NCI-H460 (cell line): ENCODE measurements at places on chromosomes 12 and 14.
A peak's percentile ranks its signal among the peaks of the same experiment; 100 is the strongest.

- no peak for DNase-seq
Measured at GRCh38 chr12:50715174-50715573, 48.7 kb upstream of the ATF1 start.

DNA sequence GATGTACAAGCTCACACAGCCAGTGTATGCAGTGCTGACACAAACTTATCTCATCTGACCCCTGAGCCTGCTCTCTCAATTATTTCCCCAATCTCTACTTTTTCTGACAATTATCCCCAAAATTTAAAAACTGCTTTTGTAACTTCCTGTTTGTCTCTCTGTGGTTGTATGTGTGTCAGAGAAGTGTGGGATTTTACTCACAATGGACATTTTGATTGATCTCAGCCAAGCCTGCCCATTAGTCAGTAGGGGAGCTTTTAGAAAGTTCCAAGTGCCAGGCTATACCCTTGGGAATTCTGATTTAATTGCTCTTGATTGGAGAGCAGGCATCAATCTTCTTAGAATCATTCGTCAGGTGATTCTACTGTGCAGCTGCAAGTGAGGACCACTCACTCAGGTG is 64.9 kb upstream of the LMNTD1 start:
- no peak for DNase-seq

DNA sequence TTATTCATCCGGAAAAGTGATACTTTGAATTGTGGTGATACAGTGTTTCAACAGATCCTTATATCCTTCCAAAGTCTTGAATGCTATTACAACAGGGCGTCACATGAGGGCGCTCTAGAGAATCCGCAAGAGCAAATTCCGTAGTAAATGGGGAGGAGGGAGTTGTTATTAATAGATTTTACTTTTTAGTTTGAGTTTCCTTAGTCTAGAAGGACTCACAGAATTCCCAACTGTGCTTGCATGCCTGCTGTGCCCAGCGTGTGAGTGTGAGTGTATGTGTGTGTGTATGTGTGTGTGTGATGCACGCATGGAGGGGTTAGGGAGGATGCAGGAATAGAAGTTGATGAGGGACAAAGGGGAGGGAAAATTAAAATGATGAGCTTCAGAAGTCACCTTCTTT is 375.3 kb downstream of the C12orf75 start:
- DNase-seq = peak; percentile 52

- peak; percentile 42 for DNase-seq
Measured at GRCh38 chr12:13099066-13099843, 4.2 kb downstream of the GSG1 start.

GRCh38 chr12:46743456-46743855 is 82.3 kb downstream of the SLC38A4 start:
- no peak for DNase-seq

- no peak for DNase-seq
Measured at GRCh38 chr12:131276501-131277185, 322.9 kb downstream of the ADGRD1 start.

- DNase-seq = no peak
Measured at GRCh38 chr12:69935651-69936100, 110.6 kb downstream of the MYRFL start.

DNA sequence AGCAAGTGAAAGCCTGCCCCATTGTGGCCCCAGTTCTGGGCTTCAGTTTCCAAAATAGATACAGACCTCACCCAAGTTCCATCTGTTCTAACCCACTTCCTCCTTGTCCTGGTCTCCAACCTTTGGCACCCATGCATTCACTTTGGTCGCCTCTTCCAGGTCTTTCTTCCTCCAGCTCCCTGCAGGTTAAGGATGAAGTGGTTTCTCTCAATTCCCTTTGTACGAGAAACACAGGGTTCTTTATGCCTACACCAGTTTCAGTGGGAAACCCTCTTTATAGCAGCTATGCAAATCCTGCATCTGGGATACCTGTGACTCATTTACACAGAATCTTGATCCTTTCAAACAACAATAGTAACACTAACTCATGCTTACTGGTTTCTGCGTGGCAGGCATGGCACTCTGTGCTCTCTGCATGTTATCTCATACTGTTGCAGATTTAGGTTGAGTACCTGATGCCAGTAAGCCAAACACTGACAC is 110.6 kb upstream of the AMIGO2 start:
- no peak for DNase-seq

GRCh38 chr14:58239244-58240195 is 5.1 kb upstream of the PSMA3 start:
- DNase-seq = peak; percentile 62

GRCh38 chr14:26896447-26896846 is 298.6 kb upstream of the NOVA1 start:
- no peak for DNase-seq
